D721Med (cell line): ENCODE measurements at places on chromosomes 13 and 19.

- no peak for DNase-seq
These were observed 23.9 kb downstream of the GATAD2A start for GRCh38 chr19:19429361-19429760.

DNA sequence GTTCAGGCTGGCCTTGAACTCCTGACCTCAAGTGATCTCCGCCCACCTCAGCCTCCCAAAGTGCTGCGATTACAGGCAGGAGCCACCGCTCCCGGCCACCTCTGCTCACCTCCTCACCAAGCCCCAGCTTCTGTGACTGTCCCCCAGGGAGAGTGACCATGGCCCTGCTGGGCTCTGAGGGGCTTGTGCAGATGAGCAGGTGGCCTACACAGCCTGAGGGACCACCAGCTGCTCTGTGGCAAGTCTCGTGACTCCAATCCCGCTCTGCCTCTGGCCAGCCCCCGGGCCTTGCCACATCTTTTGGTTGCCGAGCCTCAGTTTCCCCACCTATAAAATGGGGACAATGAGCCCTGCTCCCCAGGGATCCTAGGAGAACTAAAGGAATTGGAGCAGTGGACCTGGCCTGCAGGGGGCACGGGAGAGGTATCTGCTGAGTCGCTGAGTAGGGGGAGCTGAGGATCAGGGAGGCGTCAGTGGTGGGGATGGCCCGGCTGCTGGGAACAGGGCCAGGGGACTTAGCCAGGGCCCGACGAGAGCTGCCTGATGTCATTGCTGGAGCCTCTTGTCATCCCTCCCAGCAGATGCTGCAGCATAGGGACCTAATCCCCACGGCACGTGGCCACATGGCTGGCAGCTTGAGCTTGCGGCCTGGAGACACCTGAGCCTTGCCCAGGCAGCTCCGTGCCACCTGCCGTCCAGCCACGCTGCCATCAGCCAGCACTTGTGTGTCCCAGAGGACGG, 74.7 kb downstream of the GADD45B start:
- peak; percentile 94 for DNase-seq

DNA sequence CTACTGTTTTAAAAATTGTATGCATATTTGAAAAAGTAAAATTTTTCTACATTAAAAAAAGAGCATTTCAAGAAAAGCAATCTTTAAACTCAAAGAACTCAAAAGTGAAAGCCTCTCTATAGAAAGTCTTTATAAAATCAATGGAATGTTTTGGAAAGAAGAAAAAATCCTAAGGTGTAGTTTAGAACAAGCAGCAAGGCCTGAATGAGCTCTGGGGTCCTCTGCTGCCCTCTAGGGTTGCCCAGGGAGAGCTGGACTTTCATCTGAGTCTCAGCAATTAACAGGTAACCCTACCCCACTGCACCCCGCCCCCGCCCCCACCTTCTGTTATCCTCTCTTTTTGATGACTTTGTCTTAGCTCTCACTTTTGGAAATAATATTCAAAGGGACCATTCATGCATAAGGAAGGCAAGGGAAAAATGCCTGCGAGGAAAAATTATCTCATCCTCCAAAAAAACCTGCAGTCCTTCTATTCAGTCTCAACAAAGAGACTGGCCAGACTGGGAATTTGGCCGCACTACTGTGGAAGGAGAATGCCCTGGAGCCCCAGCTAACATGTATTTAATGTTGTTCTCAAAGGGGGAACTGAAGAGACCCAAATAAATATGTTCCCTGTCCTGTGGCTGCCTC, 24.1 kb downstream of the SLC25A30 start:
- peak; percentile 31 for DNase-seq

GRCh38 chr19:49818649-49819370, 721 bp downstream of the MED25 start:
- no peak for DNase-seq

DNA sequence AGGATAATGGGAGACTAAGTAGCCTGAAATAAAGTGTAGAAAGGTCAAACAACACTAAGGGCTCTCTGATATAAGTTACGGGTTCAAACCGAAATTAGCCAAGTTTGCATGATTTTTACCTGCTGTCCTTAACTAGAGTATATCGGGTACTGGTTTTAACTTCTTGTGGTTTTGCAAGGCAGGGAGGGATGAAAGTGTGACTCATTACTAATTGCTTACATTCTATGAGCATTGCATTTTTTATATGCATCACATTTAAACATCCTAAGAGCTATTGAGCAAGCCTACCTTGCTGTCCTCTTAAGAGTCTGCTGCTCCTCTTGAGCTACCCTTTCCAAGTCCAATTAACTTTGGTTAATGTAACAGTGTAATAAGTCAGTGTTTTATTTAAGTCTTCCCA, 415.4 kb downstream of the SLITRK5 start:
- no peak for DNase-seq

DNA sequence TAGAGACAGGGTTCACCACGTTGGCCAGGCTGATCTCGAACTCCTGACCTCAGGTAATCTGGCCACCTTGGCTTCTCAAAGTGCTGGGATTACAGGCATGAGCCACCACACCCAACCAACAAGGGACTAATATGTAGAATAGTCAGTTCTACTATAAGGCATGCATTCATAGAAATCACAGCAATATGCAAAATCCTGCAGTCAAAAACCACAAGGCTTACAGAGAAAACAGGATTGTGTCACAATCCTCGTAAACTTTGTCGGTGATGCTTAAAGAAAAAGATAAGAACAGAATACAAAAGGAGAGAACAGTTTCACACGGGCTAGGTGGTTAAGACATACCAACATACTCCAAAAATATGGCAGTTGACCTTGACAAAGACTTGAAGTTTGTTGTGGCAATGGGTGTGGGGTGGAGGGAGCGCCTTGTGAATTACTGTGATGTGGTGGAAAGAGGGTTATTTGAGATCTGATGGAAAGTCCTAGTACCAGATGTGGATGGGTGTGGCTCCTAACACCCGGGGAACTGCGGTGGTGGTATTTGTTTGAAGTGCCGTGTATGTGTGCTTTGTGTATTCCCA, 12.4 kb downstream of the NOSIP start:
- DNase-seq, result no peak

DNA sequence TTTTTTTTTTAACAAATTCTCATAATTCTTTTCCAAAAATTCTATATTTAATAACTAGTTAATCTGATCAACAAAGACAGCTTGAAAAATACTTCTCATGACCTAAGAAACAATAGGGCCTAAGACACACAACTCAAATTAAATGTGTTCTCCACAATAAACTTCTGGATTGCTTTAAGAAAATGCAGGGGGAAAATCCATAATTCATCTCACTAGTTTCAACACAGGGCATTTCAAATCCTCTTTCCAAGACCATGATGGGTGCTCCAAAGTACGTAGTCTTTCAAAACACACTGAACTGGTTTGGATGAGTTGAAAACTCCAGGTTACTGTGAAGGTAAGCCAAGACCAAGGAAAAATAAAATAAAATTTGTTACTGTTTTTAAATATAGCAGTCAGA, 62.6 kb downstream of the DCLK1 start:
- DNase-seq, result no peak

GRCh38 chr13:30968846-30969245, 36.4 kb downstream of the TEX26 start:
- no peak for DNase-seq

GRCh38 chr19:11538232-11539036, at the start of gene CNN1:
TSS of gene CNN1 (plus strand) at chr19:11538851. CDS start at chr19:11538928, 77 bp downstream.
- peak; percentile 13 for DNase-seq

DNA sequence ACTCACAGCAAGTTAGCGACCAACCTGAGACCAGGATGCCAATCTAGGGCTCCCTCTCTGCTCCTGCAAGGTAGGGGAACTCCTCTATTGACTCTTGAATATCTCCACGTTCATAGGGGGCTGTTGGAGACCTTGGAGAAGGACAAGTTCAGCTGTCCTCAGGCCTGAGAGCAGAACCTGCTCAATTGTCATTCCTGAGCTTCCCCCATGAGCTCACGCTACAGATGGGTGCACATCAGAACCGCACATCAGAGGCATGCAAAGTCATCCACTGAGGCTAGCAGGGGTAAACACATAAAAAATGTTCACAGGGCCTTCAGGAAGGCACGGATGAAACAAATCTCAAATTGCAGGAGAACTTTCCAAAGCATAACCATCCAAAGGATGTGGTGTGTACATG, 168.8 kb upstream of the ZNF507 start:
- no peak for DNase-seq

GRCh38 chr13:98961503-98962105, 16.3 kb downstream of the DOCK9 start:
- no peak for DNase-seq

DNA sequence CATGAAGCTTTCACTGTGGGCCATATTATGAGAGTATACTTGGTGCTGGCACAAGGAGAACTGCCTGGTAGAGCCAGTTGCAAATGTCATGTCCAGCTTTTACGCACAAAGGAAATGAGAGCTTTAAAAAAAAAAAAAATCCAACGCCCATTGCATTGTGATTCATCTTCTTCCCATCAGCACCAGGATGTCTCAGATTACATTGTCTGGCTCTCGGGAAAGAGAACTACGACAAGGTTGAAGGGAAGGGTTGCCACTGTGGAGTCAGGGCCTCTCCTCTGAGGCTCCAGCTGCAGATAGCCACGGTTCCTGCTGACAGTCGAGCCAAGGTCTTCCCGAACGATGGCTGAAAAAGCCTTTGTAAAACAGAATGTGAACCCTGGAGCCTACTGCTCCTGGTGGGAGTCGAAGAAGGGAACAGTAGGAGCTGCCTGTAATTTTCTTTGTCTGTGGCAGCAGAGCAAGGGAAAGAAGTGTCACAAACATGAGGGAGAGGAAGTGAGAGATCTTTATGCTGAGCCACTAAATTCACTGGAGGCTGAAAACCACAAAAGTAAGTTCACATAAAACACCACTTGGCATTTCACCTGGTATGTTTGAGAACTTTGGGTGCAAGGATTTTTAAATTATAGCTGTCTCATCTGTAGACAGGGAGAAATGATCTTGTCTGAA, 704.7 kb downstream of the DIAPH3 start:
- no peak for DNase-seq

DNA sequence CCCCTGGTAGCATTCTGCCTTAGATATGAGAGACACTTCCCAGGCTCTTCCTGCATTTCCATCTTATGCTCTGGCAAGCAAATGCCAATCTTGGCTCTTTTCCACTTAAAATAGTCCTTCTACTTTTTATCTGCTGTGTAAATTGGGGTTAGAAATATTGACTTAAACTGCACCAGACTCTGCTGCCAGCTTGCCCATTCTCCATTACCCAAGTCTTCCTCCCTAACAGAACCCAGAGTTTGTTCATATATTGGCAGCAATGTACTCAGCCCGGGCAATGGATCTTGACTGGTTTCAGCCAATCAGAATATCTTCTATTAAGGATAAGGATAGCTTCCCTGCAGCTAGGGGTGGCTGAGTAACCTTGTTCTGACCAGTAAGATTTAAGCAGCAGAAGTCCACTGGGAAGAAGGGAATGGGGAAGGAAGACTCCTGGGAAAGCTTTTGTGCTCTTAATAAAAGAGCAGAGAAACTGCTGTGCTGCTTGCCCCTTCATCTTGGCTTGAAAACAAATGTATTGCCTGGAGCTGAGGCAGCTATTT, 177.1 kb downstream of the KCNRG start:
- DNase-seq, result no peak

DNA sequence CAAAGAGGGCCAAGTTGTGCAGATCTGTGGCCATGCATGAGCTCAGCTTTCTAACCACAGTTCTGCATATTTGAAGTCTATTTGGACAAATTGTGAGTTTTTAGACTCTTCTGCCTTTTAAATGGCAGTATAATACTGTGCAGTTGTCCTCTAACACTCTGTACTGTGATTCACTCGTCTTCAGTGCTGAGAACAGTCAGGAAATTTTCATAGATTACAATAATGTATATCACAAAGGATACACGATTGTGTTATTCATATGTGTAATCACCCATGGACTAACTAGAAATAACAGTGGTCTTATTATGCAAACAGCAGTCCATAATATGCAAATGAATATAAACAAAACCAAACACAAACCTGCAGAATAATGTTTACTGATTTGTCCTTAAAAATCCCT, 259.1 kb downstream of the PCDH9 start:
- DNase-seq, result no peak

DNA sequence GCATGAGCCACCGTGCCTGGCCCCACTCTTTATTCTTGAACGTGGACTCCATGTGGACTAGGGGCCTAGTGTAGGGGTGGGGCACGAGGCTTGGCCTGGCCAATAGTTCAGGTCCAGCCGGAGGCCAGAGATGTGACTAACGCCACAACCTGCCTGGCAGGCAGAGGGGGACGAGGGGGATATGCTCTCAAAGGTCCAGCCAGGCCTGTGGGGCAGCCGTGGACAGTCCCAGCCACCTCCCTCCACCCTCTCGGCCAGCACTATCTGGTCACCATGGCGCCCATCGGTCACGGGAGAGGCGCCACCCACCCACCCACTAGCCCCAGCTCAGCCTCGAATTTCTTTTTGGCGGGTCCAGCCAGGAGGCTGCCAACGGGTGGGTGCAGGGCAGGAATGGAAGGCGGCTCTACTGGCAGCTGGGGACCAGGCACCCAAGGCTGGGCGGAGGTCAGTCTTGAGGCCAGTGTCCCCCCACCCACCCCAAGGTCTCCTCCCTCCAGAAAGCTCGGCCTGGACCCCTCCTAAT, 2.2 kb upstream of the CERS1 start:
- DNase-seq, result no peak

- no peak for DNase-seq
These were observed 148.5 kb downstream of the ZNF486 start for GRCh38 chr19:20315543-20315942.

GRCh38 chr19:47720669-47721422, 7.6 kb downstream of the EHD2 start:
- DNase-seq, result no peak

DNA sequence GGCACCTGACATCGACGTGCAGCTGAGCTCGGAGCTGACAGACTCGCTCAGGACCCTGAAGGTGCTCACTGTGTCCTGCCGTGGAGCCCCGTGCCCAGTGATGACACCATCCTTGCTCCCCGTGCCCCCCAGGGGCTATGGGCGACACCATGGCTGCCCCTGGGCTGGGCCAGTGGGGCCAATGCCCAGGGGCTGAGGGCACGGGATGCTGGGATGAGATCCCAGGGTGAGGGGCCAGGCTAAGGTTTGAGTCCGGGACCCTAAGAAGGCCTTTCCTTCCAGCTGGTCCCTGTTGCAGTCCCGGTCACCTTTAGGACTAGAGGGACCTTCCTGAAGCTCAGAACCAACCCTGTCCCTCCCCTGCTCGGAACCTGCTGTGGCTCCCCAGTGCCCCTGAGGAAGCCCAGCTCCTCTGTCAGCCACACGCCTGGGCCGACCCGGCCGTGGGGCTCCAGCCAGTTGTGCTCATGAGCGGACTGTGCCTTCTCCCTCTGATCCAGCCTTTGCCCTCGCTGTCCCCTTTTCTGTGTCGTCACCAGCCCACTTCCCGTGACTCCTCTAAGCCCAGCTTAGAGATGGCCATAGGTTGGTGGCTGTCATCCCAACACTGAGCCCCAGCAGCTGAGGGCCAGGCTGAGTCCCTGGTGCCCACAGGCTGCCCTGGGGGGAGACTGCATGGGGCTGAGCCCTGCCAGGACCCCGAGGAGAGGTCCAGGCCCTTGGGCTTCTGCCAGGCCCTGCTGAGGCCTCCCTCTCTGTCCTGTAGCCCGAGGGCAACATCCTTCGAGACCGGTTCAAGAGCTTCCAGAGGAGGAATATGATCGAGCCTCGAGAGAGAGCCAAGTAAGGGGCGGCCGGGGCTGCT, 10.6 kb downstream of the NOP53 start:
- no peak for DNase-seq
